ENCODE measurements at places on chromosomes 6 and 20.

DNA sequence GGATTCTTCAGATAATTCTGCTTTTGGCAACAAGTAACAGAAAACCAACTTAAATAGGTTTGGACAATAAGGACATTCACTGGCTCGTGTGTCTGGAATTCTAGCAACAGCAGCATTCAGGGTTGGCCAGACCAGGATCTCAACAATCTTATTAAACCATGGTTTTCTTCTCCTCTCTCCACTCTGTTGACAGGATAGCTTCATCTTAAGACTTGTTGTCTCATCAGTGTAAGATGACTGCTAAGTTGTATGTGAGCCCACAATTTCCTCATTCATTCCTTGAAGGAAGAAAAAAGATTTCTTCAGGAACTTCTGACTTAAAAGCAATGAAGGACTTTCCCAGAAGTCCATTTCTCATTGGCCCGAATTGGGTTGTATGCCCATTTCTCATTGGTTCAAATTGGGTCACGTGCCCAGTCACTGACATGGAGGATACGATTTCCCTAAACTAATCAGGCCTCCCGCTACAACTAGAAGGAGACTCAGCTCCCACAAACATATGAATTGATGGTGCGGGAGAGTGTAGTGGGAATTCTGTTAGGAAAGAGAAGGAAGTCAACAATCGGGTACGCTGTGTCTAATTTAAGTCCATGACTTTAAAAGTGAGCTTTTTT is 83.7 kb downstream of the SLC22A3 start:
- DNase-seq: no peak

DNA sequence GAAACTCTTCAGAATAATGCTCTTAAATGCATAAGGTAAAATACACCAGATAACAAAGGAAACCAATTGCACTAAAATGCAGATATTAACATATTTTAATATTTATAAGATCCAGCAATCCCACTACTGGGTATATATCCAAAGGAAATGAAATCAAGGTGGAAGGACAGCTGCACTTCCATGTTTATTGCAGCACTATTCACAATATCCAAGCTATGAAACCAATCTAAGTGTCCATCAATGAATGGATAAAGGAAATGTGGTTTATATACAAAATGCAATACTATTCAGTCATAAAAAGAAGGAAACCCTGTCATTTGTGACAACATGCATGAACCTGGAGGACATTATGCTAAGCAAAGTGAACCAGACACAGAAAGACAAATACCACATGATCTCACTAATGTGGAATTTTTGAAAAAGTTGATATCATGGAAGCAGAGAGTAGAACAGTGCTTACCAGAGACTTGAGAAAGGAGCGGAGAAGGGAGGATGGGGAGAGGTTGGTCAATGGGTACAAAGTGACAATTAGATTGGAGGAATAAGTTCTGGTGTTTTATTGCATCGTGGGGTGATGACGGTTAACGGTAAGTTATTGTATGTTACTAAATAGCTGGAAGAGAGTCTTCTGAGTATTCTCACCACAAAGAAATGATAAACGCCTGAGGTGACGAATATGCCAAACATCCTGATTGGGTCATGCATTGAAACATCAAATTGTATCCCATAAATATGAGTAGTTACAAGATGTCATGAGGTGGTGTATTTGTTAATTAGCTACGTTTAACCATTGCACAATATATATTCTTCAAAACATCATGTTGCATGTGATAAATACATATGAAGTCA is 37.9 kb upstream of the RNF24 start:
- DNase-seq: no peak

DNA sequence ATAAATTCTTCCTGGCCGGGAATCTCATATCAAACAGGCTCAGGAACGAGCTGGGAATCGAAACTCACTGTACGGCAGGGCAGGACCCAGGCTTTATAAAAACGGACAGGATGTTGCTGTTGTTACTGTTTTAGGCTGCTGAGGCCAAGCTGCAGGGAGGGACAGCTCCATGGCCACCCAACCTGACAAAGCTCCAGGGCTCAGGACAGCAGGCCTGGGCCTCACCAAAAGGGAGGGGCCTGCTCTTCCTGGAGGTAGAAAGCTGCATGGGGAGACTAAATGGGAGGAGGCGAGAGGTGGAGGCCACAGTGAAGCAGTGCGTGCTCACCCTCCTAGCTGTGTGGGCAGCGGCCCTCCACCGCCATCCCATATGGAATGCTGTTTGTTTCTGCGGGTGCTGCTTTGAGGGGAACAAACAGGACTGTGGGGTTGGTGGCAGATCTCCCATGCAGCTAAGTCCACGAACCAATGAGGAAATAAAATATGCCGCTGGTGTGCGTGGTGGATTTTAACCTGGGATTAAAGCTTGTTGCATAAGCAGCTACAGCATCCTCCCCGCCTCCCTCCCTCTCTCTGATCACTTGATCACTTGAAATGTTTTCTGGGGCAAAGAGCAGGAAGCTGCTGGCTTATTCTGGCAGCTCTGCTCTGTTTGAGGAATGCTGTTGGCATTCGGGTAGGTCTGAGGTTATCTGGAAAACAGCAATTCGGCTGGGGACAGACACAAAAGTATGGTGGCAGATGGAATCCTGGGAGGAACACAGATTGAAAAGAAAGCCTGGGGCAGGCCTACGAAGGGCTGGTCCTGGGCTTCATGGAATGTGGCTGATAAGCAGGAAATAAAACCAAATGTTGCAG is 2.4 kb upstream of the ZMYND8 start:
- DNase-seq: peak; percentile 97

GRCh38 chr20:63066506-63067265 is 59.9 kb upstream of the BHLHE23 start:
- DNase-seq: no peak

DNA sequence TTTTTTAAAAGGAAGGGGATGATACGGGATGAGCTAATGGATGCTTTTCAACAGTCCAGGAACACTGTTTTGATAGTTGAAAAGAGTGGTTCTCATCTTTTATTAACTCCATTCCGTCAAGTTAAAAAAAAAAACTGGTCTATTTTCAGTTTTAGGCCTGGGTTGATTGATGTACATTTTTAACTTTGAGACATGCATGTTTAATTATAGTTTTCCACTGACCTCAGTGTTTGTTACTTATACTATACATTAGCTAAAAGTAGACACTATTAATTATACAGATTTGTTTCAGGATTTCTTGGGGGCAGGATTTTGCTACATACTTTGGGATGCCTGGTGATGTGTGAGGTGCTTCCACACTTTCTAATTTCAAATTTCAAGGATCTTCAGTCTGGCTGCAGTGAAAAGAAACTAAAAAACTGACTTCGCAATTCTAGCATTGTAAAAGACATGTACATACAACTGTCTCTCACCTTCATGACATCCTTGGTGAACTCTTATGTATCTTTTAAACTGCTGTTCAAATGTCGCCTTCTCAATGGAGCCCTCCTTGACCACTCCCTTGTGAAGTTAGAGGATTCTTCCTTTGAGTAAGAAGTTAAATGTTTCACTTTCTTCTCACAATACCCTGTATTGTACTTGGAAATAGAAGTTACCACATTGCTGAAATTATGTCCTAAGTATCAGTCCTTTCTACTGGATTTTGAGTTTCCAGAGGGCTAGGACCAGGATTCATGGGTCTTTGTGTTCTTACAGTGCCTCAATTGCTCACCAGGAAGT is 101.7 kb downstream of the TSHZ2 start:
- no peak for DNase-seq

GRCh38 chr6:30074331-30075093 is 1.1 kb downstream of the RNF39 start:
- no peak for DNase-seq

GRCh38 chr20:33875534-33876026 is 64.4 kb downstream of the CHMP4B start:
- DNase-seq: no peak

- no peak for DNase-seq
These were observed 226.5 kb downstream of the MAFB start for GRCh38 chr20:40462566-40462965.

DNA sequence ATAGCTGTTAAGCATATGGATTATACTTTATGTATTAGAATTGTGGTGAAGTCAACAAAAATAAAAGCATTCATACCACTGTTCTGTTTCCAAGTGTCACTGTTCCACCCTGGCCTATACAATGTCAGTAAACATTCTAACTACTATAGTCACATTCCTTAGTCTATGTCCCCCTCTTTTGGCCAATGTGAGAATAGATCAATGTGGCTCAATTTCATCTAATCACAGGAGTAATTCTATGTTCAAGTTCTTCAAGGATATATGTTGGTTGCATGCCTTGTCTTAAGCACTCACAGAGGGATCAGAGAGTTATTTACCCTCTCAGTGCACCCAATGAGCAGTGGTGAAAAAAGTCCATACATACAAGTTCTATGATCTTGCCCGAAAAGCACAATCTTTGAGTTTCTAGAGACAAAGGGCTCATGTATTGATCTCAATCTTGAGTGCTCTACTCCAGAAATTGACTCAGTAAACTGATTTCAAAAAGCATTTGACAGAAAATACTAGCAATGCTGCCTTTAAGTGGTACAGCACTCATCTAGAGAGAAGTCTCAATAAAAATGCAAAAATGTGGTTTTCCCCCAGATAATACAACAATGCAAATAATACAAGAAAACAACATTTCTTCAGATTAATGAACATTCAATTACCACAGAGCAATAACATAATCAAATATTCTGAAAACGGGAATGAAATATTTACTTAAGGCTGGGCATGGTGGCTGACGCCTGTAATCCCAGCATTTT is 16.5 kb downstream of the SMLR1 start:
- DNase-seq: peak; percentile 70

DNA sequence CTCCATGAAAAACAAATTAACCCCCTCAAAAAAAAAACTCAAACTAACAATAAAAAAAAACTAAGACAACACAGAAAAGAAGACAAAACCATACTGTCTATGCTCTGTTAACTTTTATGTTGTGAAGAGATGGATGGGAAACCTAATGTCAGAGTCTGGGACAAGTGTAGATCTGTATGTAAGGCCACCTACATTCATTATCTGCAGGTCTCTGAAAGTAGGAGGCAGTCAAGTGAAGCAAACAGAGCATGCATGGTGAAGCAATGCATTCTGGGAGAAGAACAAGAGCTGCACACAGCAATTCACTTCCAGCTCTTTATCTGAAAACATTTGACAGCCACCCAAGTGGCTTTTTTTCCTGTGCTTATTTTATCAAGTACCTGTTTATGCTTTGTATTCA is 452.0 kb downstream of the EPHA7 start:
- DNase-seq: no peak

- no peak for DNase-seq
These were observed 26.2 kb upstream of the FOXP4 start for GRCh38 chr6:41519745-41520699.

DNA sequence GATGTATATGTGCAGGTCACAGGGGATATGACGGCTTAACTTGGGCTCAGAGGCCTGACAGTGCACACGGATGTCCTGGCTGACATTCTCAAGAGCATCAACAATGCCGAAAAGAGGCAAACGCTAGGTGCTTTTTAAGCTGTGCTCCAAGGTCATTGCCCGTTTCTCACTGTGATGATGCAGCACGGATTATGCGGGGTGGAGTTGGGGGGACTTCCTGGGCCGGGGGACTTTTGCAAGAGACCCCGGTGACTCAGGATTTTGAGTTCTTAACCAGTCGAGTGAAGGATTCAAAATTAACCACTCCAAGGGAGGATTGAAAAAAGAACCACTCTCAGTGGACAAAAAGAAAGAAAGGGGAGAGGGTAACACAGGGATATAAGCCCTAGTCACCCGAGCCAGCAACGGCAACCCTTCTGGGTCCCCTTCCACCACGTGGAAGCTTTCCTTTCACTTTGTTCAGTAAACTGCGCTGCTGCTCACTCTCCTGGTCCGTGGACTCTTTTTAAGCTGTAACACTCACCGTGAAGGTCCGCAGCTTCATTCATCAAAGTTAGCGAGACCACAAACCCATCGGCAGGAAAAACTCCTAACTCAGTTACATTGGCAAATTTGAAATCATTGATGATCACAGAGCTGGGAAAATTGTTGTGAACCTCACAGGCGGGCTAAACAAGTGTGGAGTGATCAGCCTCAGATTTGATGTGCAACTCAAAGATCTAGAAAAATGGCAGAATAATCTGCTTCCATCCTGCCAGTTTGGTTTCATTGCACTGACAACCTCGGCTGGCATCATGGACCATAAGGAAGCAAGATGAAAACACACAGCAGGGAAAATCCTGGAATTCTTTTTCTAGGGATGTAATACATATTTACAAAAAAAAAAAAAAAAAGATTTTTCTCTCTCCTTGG is 199.3 kb downstream of the ARID1B start:
- DNase-seq: no peak

DNA sequence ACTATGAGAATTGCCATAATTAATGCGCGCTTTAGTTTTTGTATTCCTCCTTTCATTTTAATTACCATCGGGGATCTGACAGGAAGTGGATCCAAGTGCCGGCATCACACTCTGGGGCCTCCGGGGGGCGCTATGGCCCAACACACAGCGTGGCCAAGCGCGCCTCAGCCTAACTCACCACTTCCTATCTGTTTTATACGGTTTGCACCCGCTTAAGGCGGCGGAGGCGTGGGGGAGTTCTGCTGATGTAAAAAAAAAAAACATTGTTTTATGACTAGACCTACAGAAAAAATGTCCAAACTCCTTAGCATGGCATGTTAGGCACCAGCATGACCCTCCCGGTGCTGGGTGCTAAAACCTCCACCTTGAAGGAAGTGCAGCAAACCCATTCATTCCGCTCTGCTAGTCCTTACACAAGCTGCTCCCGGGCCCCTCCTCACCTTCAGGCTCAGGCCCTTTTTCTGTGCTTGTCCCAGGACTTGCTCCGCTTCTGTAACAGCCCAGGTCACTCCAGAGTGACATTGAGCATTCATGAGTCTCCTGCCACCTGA is 4.5 kb upstream of the EBF4 start:
- DNase-seq: no peak

DNA sequence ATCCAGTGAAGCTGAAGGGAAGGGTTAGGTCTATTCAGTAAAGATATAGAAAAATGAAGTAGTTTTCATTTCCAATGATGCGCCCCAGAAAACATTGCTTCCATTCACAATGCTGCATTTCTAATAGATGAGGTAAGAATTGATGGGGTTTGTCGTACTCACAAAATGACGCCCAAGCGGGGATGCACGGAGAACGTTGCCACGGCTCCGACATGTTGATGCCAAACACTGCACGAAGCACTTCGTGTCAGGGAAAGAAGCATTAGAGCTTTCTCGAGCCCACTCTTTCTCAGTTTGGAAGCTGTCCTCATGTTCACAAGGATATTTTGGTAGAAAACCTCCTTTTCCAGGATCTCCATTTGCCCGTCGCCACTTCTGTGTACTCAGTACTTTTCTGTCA is 21.6 kb upstream of the MAFB start:
- peak; percentile 29 for DNase-seq

DNA sequence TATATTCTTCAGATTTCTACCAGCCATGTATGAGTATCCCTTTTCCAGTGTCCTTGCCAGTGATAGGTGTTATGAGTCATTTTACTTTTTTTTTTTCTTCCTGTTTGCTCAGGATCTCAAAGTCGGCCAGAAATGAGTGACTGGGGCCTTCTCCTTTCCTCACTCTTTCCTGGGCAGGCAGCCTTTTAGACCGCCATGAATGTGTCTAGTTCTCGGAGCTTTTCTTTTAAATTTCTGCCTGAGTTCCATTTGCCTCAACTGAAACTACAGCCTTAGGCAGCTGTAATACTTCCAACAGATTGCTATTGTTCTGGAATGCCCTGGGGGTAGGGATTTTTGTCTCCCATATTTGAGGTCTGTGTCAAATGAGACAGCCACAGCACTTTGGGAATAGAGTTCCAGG is 83.7 kb downstream of the STXBP5 start:
- DNase-seq: no peak
